ENCODE measurements at places on chromosomes 2 and 18.

GRCh38 chr2:231318954-231319353, 76.6 kb upstream of the B3GNT7 start:
- no peak for DNase-seq

- DNase-seq = no peak
These were observed 118.8 kb downstream of the ZNF532 start for GRCh38 chr18:58983260-58984155.

DNA sequence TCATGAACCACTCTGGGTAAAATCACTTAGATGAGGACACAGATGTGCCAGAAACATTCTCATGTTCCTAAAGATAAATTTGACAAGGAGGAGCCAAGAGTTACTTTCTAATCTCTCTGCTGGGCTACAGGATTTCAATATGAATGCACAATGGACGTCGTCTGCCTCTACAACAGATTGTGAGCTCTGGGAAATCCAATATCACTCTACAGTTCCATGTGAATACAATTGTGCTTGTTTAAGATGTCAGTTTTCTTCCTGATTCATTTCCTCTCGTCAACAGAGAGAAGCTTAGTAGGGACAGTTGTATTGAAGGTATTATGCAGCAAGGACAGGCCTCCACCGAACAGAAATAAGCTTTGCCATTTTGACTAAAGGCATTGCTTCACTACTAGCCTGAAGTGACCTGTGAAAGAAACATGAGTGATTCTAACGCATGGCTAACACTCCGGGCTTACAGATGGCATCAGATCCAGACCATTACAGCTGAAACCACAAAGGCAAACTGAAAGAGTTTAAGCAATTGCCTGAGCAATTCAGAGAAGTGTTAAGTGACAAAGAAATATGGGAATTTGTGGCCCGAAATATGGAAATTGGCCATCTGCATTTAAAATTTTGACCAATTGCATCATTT, 1591.5 kb downstream of the LRP1B start:
- DNase-seq = no peak

- DNase-seq = no peak
These were observed 2.1 kb downstream of the RHBDD1 start for GRCh38 chr2:226837787-226838603.

DNA sequence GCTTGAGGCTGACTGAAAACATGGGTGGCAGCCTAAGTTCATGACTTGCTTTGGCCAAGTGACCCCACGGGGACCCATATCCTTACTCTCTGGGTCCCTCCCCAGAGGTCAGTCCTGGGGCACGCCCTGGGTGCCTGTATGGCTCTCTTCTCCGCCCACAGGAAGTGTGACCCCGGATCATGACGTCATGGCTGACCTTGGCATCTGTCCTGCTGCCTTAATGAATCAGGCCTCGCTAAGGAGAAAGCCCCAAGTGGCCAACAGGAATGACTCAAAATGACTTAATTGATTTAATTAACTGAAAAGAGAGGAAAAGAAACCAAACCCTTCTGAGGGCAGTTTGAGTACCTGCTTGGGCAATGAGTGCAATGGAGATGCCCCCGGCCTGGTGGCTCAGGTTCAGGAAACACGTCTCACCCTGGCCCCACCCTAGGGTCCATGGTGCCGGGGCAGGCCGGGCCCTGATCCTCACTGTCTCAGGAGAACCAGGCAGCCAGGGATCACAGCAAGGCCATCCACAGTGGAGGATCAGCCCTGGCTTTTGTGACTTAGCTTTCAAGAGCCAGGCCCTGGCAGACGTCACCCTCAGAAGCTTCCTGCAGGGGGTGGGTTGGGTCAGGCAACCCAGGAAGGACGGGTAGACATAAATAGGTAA, 112.0 kb downstream of the CYP26B1 start:
- no peak for DNase-seq

GRCh38 chr2:8626572-8626971, 55.3 kb upstream of the ID2 start:
- no peak for DNase-seq

GRCh38 chr2:29166242-29167039, 51.2 kb downstream of the CLIP4 start:
- no peak for DNase-seq

DNA sequence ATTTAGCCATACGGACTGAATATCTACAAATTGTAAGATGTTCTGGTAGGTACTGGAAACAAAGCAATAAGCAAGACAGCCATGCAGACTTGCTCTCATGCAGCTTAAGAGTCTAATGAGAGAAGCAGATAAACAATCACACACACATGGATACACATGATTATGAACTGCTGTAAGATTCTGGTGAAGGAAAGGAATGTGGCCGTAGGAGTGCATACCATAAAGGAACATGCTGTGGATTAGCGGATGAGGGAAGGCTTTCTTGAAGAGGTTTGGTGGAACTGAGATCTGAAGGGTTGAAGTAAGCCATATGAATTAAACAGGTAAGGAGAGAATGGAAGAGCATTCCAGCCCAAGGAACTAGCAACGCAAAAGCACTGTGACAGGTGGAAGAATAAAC, 13.8 kb downstream of the CCDC93 start:
- DNase-seq = no peak

DNA sequence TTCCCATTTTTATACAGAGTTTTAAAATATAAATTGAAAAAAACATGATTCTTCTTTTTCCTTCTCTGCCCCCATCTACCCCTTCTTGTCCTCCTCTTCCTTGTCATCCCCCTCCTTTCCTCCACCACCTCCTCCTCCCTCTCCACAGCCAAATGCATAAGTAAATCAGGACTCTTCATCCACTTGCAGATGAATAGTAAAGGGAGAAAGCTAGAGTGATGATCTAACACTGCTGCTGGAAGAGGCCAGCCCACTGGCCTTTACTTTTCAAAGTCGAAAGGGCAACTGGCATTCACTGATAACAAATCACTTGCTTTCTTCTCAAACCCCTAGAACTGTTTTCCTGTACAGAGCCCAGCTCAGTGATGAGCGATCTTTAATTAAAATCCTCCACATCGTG, 205.8 kb downstream of the PDE1A start:
- no peak for DNase-seq

- DNase-seq = no peak
These were observed 17.6 kb downstream of the SERPINB4 start for GRCh38 chr18:63626431-63626830.

DNA sequence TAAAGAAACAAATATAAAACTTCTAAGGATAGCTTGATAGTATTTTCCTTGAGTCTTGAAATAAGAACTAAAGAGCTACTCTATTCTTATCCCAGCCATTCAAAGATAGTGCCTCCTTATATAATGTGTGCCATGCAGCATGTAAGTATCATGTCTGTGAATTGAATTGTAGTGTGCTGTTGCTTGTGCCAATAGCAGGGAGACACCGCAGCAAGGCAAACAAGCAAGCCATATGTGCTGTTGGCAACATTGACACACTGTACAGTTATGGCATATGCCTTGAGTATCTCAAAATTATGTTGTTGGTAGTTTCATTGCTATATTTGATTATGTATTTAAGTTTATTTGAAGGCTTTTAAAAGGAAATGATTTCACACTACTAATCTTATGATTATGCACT, 58.2 kb downstream of the ERBB4 start:
- DNase-seq = no peak

GRCh38 chr18:9594823-9595596, 19.3 kb downstream of the PPP4R1 start:
- no peak for DNase-seq

DNA sequence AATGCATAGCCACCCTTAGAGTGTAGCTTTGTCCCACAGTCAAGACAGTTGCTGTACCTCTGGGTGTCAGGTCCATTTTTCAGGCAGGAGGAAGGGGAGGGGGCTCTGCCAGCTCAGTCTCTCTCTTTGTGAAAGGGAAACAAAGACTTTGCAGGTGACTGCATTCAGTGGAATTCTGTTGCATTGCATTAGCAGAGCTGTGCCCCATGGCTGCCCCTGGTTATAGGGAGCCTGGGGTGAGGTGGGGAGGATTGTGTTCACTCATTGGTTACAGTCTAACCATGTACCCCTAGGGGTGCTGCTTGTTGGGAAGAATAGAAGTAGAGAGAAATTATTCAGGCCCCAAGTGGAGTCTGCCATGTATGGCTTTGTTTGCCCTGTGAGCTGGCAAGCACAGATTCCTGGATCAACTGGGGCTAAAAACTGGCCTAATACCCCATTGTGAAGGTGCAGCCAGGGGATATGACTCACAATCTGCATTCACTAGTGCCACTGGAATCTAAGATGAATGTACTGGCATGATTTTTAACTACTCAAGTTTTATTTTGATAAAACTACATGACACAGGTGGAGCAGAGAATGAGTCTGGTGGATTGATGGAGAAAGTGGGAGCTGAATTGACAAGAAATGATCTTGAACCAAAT, 118.4 kb downstream of the SH3BP4 start:
- no peak for DNase-seq

- DNase-seq = no peak
These were observed 11.3 kb downstream of the PTPRN start for GRCh38 chr2:219297766-219298456.

GRCh38 chr2:179746981-179747380, 114.4 kb downstream of the ZNF385B start:
- no peak for DNase-seq

DNA sequence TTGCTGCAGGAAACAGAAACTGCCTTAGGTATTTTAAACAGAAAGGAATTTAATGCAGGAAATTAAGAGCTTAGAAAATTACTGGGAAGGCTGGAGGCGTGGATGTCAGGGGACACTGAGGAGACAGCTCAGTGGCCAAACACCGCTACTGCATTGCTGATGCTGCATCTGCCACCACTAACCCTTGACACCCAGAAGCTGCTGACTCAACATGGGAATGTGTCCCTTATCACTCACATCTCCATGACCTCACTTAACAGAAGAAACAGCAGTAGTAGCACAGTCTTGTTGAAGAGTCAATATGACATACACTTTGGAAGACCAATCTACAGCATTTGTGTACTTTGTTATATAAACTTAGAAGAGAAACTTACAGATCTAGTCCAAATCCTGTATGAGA, 906.1 kb downstream of the SLC4A3 start:
- peak; percentile 42 for DNase-seq

DNA sequence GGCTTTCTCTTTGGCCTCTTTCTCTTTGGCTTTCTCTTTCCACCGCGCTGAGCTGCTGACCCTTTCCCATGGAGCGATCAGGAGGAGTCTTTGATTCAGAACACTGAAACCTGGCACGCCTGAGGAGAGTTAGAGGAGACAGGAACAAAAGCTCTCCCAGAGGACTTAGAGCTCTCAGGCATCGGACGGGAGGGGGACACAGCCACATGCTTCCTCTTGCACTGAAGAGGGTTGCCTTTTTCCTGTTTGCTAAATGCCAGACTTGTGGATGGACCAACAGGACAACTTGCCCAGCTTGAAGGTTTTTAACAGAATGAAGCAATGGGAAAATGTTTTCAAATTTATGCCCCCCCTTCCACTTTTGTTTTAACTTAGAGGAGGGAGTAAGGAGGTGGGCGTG, 3.6 kb upstream of the PTPN18 start:
- DNase-seq = no peak

GRCh38 chr2:8819194-8819593, 18.2 kb downstream of the KIDINS220 start:
- DNase-seq = no peak

- DNase-seq = no peak
These were observed 130.2 kb downstream of the EXOC6B start for GRCh38 chr2:72695676-72696075.

- DNase-seq = no peak
These were observed 2.9 kb downstream of the CTLA4 start for GRCh38 chr2:203870481-203870880.

DNA sequence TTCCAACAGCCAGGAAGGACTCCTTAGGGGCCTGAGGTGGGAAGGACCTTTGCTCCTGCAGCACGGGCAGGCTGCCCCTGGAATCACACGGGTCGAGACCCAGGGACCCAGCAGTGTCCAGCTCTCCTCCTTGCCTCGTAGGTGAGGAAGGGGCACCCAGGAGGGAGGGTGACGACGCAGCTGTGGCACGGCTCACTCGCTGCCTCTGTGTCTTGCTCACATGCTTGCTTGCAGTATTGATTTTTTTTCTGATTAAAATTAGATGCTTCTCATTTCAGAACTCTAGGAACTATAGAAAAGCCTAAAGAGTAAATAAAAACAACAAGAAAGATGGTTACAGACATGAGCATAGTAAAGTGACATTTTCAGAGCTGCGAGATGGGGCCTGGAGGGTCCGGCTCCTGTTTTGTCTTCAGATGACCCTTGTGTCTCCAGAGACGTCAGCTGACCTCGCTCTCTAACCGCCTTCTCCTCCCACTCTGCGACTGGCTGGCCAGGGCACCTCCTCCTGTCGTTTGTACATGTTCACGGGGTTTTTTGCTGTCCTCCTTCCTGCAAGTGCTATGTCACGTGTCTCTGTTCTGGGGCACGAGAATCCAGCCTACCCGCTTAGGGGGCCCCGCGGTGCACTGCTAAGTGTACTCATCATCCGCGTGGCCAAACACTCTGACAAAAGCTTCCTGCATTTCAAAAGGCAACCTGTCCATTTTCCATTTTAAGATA, 65.7 kb upstream of the ZNF236 start:
- DNase-seq = no peak

DNA sequence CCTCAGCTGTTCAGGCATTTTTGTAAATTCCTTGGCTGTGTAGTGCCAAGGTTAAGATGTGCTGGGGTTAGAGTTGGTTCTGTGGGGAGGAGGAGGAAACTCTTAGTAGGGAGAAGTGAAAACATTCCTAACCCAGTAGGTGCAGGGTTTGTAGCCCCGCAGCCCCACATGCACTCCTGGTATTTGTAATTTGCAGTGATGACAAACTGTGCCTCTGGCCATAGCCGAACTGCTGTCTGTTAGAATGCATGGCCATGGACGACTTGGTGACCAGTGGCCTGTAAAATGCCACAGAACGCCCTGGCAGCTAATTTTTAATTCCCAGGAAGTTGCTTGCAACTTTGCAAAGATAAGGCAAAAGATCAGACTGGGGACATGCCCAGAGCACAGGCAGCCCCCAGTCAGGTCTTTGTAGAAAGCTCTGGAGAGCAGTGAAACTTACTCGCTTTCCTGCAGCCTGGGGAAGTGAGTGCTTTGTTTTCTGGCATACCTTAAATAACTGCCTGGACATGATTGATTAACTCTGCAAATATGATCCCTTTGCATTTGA, 38.4 kb downstream of the LYPD6B start:
- DNase-seq = no peak

GRCh38 chr2:42053791-42054701, 6.2 kb downstream of the PKDCC start:
- DNase-seq = no peak

- DNase-seq = no peak
These were observed 65.0 kb upstream of the IKZF2 start for GRCh38 chr2:213216461-213216860.

- DNase-seq = no peak
These were observed 48.3 kb upstream of the ASB1 start for GRCh38 chr2:238378230-238379095.

DNA sequence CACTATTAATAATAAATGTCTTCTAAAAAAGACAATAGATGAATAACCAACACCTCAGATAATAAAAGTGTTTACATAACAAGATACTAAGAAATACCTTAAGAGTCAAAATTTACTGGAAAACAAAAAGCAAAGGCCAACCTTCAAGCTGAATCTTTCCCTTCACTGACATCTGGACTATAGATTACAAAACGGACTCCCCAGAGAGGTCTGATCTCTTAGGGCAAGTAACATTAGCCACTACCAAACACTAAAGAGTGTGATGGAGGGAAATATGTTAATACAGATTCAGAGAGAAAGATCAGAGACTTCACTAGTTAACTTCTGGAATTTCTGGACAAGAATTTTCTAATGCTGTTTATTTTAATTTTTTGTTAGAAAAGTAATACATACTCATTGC, 13.9 kb downstream of the CLASP1 start:
- DNase-seq = no peak

GRCh38 chr2:45300026-45300750, 290.9 kb upstream of the SIX2 start:
- DNase-seq = no peak

- no peak for DNase-seq
These were observed 45.9 kb downstream of the PIKFYVE start for GRCh38 chr2:208311954-208312353.
